Progenitor cell of endocrine pancreas (in vitro differentiated cells): ENCODE measurements at places on chromosomes 3 and 15. TPM values are rescaled to one million over a fixed set of nuclear protein-coding genes. Genes with fewer than 3 reads are reported as not detected.

The MED12L gene
- total RNA-seq = 8.9 and 10.8 TPM in 2 replicates

The ISY1 gene
- 34.0 and 37.4 TPM in 2 replicates for total RNA-seq

The ITGA11 gene
- not detected in 2 replicates for total RNA-seq

The LRTM1 gene
- not detected in 2 replicates for total RNA-seq

The POLQ gene
- 9.6 and 9.9 TPM in 2 replicates for total RNA-seq

The PCBP4 gene
- 159 and 160 TPM in 2 replicates for total RNA-seq

The GOLGA8O gene
- total RNA-seq = 0.31 TPM in 1 of 2 replicates, not detected in the other

The P2RY13 gene
- not detected in 2 replicates for total RNA-seq

The AGBL1 gene
- not detected in 2 replicates for total RNA-seq

The HYKK gene
- total RNA-seq = 4.1 and 4.3 TPM in 2 replicates

The PRR20G gene
- total RNA-seq = not detected in 2 replicates

The CLDN16 gene
- total RNA-seq = 0.31 TPM in 2 replicates

The TRPM1 gene
- not detected in 2 replicates for total RNA-seq

The B3GALNT1 gene
- 20.9 and 22.6 TPM in 2 replicates for total RNA-seq

The SLC26A6 gene
- total RNA-seq = 31.0 and 35.9 TPM in 2 replicates

The CHRFAM7A gene
- 0.96 and 1.1 TPM in 2 replicates for total RNA-seq

GRCh38 chr3:123365450-123366143 lies 83.3 kb downstream of the ADCY5 start:
- DNase-seq = peak; percentile 19

DNA sequence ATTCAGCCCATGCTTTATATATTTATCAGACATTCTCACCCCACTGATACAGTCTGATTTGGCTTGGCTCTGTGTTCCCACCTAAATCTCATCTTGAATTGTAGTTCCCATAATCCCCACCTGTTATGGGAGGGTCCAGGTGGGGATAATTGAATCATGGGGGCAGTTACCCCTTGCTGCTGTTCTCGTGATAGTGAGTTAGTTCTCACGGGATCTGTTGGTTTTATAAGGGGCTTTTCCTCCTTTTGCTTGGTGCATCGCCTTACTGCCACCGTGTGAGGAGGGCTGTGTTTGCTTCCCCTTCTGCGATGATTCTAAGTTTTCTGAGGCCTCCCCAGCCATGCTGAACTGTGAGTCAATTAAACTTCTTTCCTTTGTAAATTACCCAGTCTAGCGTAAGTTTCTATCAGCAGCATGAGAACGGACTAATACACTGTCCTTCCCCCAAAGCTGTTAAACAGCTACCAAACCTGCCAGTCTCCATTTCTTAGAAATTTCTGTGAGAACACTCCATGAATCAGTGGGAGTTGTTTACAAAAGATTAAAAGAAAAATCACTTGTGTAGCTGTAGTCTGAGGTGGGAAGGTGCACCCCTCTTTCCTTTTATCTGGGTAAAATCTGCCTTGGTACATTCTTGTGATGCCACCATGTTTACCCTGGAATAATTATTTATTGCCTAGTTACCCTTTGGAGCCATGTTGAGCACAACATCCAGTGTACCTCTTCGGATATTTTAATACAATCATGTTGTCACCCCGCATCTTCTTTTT lies 160.5 kb downstream of the THSD4 start:
- DNase-seq = no peak

GRCh38 chr3:10188804-10189556 lies 24.3 kb downstream of the IRAK2 start:
- no peak for DNase-seq

DNA sequence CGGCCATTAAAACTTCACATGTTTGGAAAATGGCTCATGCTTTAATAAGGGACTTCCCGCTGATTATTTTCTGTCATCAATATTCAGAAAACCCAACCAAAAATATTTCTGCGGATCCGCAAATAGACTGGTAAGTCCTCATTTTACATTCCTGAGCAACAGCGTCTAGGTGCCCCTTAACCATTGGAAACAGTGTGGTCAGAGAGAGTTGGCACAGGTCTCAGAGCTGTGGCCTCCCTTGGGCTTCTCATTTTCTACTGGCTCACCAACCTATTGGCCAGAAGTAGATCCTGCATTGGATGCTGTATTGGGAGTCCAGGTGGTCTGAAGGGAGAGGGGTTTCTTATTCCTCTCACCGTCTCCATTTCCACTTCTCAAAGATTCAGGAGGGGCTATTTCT lies 348.1 kb upstream of the DCBLD2 start:
- no peak for DNase-seq

DNA sequence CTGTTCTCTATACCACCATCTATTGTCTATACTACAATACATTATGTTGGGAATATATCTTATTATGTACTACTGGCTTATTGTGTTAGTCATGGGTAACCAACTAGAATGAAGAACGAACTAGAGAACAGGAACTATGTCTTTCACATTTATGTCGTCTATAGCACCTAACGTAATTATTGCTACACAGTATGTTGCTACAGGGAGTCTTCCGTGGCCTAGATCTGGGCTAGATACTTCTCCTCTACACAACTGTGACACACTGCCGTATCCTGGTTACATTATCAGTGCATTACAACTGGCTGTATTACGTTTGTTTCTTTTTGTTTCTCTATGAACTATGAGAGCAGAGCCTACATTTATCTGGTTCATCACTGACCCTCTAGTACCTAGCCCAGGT lies 34.0 kb downstream of the SCG5 start:
- DNase-seq = no peak

DNA sequence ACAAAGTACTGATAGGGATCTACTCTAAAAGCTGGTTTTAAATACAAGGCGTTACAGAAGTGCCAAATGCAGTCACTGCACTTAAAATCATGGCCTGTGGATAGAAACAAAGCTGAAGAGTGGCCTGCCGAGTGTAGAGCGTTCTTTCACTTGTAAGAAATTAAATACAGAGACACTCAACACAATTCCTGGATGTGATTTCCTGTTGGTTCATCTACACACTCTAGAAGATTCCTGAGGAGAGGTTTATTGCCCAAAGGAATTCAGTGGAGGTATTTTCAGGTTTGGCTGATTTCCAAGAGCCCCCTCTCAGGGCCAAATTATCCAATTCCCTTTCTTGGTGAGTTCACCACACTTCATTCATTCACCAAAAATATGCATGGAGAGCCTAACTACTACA lies 200.3 kb upstream of the IL12A start:
- DNase-seq = no peak

- peak; percentile 24 for DNase-seq
Observed at GRCh38 chr3:81302045-81302444, 459.4 kb downstream of the GBE1 start.

- no peak for DNase-seq
Observed at GRCh38 chr3:188942191-188942590, 229.6 kb upstream of the TPRG1 start.

DNA sequence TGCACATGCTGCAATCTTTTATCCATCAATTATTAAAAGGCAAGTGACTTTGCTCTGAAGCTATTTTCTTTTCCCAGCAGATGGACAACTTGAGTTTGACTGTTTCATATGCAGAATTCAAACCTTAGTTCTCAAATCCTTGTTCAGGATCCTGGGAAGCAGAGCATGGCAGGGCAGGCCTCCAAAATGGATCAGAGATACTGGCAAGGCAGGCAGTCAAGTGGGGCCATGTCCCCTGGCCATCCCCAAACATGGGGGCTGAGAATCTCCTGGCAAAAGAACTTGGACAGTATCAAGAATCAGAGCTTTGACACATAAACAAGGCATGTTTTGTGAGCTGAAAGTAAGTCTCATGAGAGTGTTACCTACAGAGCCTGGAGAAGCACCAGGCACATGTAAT lies 122.9 kb upstream of the CTNNB1 start:
- DNase-seq = no peak

GRCh38 chr15:27993544-27993943 lies 105.6 kb downstream of the OCA2 start:
- DNase-seq = no peak

GRCh38 chr15:68313501-68314410 lies 36.2 kb downstream of the FEM1B start:
- peak; percentile 4 for DNase-seq

DNA sequence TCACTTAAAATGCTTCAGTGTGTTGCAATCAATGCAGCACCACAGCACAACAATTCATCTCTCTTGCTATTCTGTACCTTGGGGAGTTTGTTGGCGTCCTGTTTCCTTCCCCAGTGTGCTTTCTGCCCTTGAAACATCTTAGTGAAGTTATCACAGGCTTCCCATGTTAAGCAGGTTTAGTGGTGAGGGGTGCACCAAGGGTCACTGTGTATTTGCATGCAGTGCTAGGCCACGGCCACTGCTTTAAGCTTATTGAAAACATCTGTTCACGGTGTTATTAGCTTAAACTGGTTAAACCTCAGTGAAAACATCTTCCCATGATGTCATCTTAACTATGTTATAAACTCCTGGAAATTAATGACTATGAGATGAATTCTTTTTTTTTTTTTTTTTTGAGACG lies 217.3 kb upstream of the GOLIM4 start:
- DNase-seq = no peak

DNA sequence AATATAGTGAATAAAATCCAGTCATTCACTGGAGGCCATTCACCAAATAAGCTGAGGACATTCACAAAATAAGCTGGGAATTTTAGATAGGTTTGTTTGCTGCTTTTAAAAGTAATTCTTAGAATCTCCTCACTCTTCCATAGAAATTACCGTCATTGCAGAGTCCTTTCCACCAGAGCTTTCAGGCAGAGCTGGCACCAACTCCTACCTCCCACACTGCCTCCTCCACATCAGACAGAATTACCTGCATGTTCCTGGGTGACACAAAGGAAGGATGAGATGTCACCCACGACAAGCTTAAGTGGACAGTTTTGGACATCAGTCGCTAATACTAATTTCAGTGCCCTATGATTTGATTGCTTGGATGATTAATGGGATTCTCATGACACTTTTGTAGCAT lies 1113.2 kb downstream of the IGSF11 start:
- no peak for DNase-seq

GRCh38 chr15:57751177-57751800 lies 44.8 kb downstream of the POLR2M start:
- no peak for DNase-seq

GRCh38 chr3:179811321-179812095 lies 158.7 kb downstream of the USP13 start:
- peak; percentile 15 for DNase-seq

- no peak for DNase-seq
Observed at GRCh38 chr3:30221619-30222018, 384.8 kb upstream of the TGFBR2 start.

GRCh38 chr3:46893146-46893748 lies 15.7 kb downstream of the PTH1R start:
- DNase-seq = no peak

- no peak for DNase-seq
Observed at GRCh38 chr3:178948546-178948945, 123.1 kb downstream of the ZMAT3 start.

GRCh38 chr3:123880998-123881561 lies 3.1 kb downstream of the MYLK start:
- DNase-seq = no peak

- no peak for DNase-seq
Observed at GRCh38 chr3:4021162-4021561, 221.9 kb downstream of the LRRN1 start.

- no peak for DNase-seq
Observed at GRCh38 chr3:159987291-159987711, 1.3 kb upstream of the IL12A start.

- no peak for DNase-seq
Observed at GRCh38 chr15:42273900-42274701, 868 bp upstream of the TMEM87A start.

- DNase-seq = no peak
Observed at GRCh38 chr15:49669288-49669687, 48.4 kb downstream of the DTWD1 start.

DNA sequence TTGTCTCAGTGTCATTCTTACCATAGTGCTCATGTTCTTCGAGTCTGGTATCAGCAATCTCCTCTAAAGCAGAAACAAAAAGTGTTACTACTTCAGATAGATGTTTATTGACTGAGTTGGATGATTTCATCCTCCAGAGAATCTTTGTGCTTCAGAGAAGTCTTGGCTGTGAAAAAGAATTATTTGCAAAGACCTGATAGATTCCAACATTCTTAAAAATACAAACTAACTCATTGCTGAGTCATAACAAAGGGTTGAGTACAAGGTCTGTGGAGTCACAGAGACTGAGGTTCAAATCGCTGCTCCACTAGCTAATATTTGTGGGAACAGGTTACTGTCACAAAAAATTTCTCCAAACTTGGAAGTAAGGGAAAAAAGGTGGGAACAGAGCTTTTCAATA lies 9.0 kb upstream of the STRIT1 start:
- DNase-seq = no peak

GRCh38 chr15:46394463-46394862 lies 759.6 kb downstream of the SQOR start:
- no peak for DNase-seq

GRCh38 chr3:2261747-2262146 lies 163.1 kb downstream of the CNTN4 start:
- DNase-seq = no peak

- no peak for DNase-seq
Observed at GRCh38 chr3:15682561-15683185, 81.1 kb downstream of the BTD start.

DNA sequence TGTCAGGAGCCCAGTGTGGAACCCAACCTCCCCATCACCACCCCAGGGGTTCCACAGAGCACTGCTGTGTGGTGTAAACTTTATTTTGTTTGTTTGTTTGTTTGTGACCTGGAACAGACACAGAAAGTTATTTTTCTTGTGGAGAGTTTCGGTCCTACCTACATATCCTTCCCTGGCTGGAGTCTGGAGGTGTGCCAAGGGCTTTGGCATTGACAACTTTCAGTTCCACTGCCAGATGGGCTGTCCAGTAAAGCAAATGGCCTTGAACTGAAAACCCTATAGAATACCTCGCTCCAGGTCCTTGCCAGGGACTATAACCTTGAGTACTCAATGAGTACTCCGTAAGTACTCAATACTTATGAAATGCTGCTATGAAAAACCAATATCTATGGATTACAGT lies 103.5 kb downstream of the MITF start:
- no peak for DNase-seq

GRCh38 chr3:135238871-135239614 lies 444.0 kb downstream of the EPHB1 start:
- DNase-seq = no peak
